NCI-H82 (cell line): ENCODE measurements at places on chromosomes 4 and X.
A peak's percentile ranks its signal among the peaks of the same experiment; 100 is the strongest.

GRCh38 chr4:87060957-87061356, 126.1 kb downstream of the AFF1 start:
- no peak for DNase-seq

DNA sequence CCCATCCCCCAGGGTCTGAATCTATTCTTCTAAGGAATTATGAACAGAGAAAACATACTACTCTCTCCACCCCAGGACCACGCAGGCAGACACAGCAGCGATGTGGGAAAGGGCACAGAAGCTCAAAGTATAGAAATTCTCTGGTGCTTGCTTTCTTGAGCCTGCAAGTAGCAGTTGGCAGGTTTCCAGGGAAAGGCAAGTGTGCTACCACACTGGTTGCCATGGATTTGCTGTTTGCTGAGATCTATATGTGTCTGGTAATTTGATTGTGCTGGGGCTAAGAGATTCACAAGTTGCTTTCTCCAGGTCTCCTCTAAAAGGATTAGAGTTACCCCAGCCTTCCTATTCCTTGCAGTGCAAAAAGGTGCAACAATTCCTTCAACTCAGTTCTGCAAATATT, 83.1 kb downstream of the GUCY2F start:
- DNase-seq, result peak; percentile 66

DNA sequence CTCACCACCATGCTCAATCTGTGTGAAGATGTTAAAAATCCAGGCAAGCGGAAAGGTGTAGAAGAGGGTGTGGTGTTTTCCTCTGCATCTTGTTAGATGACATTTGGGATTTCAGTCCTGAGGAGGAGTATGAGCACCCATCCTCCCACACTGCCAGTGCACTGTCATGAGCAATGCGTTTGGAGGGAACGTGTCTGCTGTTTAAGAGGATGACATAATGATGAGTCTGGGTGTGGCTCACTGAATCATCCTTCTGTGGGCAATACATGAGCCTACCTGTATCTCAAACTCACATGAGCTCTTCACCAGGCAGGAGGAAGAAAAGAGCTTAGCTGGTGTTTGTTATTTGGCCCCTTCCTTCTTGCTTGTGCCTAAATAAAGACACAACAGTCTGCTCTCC, 67.9 kb upstream of the ARX start:
- DNase-seq, result no peak

DNA sequence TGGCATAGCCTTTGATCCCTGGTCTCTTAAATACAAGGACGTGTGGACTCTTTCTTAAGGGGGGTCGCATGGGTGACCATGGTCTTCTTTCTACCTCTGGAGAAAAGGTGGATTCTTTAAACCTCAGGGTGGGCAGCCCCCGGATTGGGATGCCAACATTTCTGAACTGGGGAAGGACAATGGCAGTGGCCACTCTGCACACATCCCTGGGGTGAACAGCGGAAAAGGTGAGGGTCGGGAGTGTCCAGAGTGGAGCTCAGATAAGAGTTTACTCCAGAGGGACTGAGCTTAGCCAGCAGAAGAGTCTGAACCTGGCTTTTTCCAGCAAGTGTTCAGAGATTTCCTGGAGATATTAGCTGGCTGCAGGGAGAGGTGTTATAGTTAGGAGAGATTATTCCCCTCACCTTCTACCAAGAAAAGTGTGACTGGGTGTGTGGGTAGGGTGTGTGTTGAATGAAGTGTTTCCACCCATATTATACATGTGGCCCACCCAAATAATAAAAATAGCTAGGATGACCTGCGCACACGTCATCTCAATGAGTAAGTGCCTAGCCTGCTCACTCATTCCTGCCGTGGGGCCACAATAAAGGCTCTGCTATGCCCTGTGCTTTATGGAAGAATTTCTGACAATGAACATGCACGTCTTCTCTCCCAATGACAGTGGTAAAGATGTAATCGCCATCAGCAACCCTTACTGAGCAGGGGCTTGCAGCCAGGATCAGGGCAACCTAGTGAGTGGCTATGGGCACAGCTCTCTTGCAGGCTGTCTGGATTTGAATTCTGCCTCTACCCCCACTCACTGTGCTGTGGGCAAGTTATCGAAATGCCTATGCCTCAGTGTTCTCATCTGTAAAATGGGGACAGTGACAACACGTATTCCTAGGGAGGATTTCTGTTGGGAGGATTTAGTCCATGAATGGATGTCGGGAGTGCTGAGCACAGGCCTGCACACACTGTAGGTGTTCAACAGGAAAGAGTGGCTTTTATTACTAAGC, 76.6 kb downstream of the SLC2A9 start:
- no peak for DNase-seq

DNA sequence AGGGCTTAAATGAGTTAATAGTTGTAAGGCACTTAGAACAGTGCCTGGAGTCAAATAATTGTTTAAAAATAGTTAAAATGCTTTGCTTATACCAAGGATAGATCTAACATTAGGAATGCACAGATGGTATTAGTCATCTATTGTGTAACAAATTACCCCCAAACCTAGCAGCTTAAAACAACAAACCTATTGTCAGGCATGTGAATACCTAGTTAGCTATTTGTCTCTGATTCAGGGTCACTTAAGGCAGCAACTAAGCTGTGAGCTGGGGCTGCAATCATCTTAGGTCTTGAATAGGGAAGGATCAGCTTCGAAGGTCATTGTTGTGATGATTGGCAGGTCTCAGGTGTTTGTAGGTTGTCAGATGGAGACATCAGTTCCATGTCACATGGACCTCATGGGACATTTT, 42.4 kb upstream of the AGA start:
- DNase-seq, result peak; percentile 6

- DNase-seq, result no peak
These were observed 171.2 kb upstream of the RPL34 start for GRCh38 chr4:108449129-108449528.

GRCh38 chr4:24007860-24008261, 118.0 kb upstream of the PPARGC1A start:
- DNase-seq, result no peak

- peak; percentile 51 for DNase-seq
These were observed 1.0 kb upstream of the PDGFRA start for GRCh38 chr4:54228056-54228527.

GRCh38 chr4:1614854-1615595, 69.1 kb downstream of the FAM53A start:
- DNase-seq, result no peak

- DNase-seq, result peak; percentile 24
These were observed 891 bp downstream of the CISD2 start for GRCh38 chr4:102869569-102870197.

- no peak for DNase-seq
These were observed 15.6 kb upstream of the ADGRA3 start for GRCh38 chr4:22531311-22532019.

DNA sequence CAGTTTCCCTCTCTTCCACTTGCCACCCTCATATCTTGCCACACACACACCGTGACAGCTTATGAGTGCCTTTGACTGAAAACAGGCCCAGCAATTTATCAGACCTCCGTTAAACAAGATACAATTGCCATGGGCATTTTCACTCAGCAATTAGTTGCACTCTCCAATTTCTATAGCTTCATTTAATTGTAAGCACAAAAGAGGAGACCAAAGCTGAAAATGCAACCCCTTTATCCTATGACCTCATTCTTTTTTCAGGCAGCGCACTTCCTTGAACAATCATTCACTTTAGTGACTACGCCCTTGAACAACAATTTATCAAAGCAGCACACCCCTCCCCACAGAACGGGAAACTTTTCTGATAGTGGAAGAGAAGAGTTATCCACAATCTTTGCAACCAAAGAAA, 4.1 kb downstream of the POF1B start:
- no peak for DNase-seq

- DNase-seq, result no peak
These were observed 161.1 kb downstream of the FBXW7 start for GRCh38 chr4:152374606-152375285.

- DNase-seq, result peak; percentile 54
These were observed 294.1 kb upstream of the SFRP2 start for GRCh38 chr4:154082760-154083535.

- no peak for DNase-seq
These were observed 110.2 kb upstream of the PRDX4 start for GRCh38 chrX:23557070-23557469.

DNA sequence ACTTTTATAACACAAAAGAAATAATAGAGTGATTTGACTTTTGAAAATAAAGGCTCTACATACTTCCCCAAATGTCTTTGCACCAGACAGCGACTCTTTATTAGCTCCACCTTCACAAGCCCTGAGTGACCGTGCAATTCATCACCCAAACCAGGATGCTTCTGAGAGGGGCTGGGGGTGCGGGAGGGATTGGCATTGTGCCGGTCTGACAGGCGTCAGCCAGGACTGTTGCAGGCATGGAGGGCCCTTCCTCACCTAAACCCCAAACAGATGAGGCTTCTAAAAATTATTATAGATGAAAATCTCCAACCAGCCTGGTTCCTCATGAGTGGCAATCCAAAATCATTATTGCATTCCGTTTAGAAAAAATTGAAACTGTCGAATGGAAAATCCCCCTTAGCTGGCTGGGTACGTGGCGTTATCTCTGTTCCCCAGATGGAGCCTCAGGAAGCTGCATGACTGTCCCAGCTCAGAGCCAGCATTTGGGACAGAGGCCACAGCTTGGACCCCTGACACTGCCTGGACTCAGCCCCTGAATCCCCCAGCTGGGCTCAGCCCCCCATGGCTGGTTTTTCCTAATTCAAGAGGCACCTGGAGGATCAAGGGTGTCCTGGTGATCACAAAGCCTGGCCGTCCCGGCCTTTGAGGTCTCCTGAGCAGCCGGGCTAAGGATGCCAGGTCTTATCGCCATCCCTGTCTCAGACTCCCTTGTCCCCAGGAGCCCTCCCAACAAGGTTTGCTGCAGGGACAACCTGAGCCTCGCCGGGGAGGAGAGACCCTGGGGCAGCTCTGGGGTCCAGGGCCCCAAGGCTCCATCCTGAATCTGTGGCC, 60.4 kb downstream of the SORCS2 start:
- no peak for DNase-seq

DNA sequence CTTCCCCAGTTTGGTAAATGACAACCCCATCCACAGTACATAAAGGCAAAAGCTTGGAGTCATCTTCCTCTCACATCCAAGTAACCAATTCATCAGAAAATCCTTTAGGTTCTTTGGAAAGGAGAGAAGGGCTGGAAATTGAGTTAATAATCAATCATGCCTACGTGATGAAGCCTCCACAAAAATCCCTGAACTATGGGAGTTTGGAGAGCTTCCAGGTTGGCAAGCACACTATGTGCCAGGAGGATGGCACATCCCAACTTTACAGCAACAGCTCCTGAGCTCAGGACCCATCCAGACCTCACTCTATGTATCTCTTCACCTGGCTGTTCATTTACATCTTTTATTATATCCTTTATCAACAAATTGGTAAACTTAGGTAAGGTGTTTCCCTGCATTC, 98.9 kb downstream of the IQCM start:
- no peak for DNase-seq

- no peak for DNase-seq
These were observed 17.5 kb upstream of the SAT1 start for GRCh38 chrX:23765449-23765848.

DNA sequence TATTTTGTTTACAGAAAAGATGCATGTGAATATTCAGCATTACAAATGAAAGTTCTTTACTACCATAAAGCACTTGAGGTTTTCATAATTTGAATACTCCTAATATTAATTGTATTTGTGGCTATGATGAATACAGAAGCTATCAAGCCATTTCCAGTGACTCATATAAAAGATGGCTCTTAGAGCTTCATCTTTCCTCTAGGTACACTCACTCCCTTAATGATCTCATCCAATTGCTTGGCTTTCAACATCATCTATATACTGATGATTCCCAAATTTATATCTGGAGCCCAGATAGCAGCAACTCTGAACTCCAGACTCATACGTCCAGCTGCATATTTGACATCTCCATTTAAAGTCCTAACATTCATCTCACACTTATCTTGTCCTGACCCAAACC, 183.4 kb upstream of the FAM241A start:
- peak; percentile 23 for DNase-seq

DNA sequence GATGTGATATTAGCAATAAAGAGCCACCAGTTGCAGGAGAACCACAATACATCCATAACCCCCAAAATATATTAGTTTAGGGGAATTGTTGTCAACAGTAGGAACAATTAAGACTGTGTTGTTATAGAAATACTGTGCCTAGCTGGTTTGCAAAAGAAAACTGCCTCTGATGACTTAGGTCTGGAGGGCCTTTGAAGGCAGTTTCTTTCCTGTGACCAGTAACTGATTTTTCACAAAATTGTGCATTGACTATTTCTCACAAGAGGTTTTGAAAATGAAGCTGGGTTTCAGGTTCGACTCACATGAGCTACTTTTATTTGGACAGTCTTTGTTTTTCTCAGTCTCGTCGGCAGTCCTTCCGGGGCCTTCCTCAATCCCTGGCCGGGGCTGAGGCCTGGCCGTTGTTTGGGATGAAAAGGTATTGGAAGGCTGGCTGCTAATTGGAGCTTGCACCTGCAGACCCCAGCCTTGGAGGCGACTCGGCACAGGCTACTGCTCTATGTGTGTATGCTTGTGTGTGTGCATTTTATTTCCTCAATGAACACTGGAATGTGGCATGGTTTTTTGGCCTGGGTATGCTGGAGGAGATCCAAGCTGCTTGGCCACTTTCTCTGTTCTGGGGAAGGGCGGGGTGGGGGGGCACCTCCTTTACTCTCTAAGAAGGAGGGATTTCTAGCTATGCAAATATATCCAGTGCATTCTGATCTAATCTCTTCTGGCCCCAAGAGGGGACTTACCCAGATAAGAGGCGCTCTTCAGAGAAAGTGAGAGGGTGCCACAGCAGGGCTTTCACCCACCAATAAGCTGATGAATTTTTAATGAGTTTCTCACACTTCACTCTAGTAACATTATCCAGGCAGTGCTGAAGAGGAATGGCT, 49.5 kb upstream of the LNX1 start:
- no peak for DNase-seq

GRCh38 chrX:109773374-109773773, 40.3 kb upstream of the ACSL4 start:
- DNase-seq, result no peak

DNA sequence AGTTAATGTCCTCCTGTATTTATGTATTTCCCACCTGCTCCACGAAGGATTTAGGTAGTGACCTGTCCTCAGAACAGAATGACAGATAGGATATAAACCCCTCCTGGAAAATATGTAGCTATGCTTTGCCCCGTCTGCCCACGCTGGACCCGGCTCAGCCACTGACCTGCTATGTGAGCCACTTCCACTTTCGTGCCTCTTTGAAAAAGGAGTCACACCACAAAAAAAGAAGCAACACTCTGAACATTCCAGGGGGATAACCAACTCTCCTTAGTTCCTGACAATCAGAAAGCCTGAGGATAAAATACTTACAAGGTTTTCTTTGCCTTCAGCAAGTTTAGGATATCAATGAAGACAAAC, 11.1 kb downstream of the ACSL1 start:
- DNase-seq, result no peak

DNA sequence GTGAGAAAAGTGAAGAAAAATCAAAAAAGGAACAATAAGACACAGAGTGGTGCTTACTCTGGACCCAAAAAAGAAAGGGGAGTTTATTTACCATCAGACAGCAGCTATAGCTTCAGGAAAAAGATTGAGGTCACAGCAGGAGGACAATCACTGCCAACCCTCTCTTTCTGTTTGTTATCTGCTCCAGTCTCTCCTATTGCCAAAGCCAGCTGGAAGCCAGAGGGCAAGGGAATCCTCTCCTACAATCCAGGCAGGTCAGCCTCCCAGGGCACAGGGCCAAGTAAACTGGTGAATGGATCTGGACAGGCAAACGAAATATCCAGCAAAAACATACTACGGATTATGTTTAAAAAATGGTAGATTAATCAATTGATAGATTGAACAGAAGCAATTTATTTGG, 306.9 kb upstream of the SLIT2 start:
- no peak for DNase-seq
